ENCODE measurements at places on chromosomes 16 and 17. TPM values are rescaled to one million over a fixed set of nuclear protein-coding genes. Genes with fewer than 3 reads are reported as not detected.
A peak's percentile ranks its signal among the peaks of the same experiment; 100 is the strongest.

DNA sequence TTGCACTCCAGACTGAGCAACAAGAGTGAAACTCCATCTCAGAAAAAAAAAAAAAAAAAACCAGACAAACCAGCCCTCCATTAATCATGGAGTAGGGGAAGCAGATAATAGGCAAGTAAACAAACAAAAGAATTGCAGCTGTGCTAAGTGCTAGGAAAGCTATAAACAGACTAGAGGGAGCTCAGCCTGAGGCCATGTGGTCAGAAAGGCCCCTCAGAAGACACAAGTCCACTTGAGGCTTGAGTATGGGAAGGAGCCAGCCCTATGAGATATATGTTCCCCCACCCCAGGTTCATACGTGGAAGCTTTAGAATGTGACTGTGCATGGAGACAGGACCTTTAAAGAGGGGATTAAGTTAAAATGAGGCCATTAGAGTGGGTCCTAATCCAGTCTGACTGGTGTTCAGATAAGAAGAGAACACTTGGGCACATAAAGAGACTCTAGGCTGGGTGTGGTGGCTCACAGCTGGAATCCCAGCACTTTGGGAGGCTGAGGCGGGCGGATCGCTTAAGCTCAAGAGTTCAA, 132.6 kb upstream of the NOL11 start:
- peak; percentile 84 for DNase-seq

- DNase-seq = peak; percentile 96
Measured at GRCh38 chr17:7251661-7252175, at the start of gene CTDNEP1. Gene CTDNEP1, minus strand, starts transcription at chr17:7251734. Its CDS starts 438 bp downstream, at chr17:7251296.

GRCh38 chr17:20925091-20925490, 117.7 kb downstream of the USP22 start:
- no peak for DNase-seq

DNA sequence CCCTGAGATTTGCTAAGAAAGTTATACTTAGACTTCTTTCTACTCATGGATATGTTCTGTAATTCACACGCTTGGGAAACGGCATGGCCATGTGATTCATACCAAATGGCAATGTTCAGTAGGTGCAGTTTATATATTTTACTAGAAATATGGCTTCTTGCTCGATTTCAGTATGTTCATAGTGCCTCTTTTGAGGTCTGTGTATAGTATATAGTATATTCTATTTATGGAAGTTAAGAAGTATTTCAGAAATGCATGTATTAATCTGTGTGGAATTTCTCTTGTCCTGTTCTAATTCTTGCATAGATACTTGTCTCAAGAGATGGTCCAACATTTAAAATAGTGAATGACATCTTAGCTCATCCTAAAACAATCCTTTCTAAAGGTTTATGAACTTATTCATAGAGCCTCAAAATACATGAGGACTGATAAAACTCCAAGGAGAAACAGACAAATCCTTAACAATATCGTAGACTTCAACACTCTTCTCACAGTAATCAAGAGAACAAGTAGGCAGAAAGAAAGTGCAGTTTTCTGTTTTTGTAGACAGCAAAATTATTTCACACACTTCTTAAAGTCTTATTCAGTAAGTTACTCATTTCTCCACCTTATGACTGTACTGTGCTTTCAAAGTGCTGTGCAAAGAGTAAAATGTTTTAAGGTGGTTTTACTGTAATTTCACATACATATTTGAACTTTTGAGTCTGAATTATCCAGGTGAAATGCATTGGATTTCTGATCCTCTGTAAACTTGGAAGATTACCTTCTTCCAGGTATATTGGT, 11.1 kb downstream of the BPTF start:
- no peak for DNase-seq

CCL2 gene
- total RNA-seq = not detected

DNA sequence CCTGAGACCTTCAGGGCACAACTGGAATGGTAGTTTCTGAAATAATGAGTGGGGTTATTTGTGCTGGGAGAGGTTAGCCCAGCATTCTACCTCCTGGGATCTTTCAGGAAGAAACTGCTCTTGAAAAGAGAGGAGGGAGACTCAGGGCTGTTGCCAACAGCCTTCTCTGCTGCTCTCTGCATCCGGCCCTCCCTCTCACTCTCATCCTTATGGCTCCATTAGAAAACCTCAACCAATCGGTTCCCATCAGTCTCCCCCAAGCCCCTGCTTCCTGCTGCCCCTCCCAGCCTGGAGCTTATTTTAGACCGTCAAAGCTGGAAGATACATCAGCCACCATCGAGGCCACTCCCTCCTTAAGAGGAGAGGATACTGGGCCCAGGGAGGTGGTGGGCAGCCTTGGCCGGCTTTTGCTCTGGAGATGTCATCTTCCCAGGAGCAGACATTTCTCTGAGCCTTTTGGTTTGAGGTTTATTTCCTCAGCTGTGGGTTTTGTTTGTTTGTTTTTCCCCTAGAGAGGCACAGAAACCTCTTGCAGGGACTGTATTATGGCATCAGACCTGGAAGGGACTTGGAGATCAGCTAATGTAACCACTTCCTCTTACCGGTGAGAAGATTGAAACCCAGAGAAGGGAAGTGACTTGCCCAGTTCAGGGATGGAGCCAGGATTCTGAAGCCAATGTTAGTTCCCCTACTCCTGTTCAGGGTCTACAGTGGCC, 2.7 kb downstream of the MPRIP start:
- no peak for DNase-seq

AHSP gene
- total RNA-seq = not detected

MYO15B gene
- total RNA-seq = 29.0 TPM

ITPRIPL2 gene
- total RNA-seq = 17.7 TPM

- no peak for DNase-seq
Measured at GRCh38 chr16:1088295-1089170, 7.5 kb downstream of the C1QTNF8 start.

RTN4RL1 gene
- not detected for total RNA-seq

ZNF423 gene
- total RNA-seq = not detected

RAB11FIP4 gene
- 58.3 TPM for total RNA-seq

GRCh38 chr16:17235147-17235815, 235.5 kb downstream of the XYLT1 start:
- no peak for DNase-seq

DNA sequence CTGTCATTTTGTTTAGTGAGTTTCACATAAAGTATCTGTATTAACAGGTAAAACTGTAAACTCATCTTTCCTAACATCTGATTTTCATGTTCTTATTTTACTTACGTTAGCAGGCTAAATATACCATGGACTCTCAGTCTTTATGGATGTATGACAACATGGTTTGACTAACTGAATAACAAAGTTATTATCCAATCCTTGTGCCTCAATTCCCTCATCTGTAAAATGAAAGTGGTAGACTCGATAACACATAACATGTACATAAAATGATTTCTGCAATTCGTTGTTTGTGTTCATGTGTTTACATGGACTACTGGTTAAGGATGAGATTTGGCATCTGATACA, 9.5 kb upstream of the PCTP start:
- DNase-seq = no peak

GRCh38 chr16:19346335-19346922, 60.9 kb downstream of the CLEC19A start:
- no peak for DNase-seq

GRCh38 chr17:33370401-33370800, 77.3 kb upstream of the ASIC2 start:
- DNase-seq = no peak

- peak; percentile 67 for DNase-seq
Measured at GRCh38 chr16:57694725-57695679, at the start of gene DRC7. Gene DRC7, plus strand, starts transcription at chr16:57694806. Its CDS starts 3,144 bp downstream, at chr16:57697950.

RPS2 gene
- 4,232 TPM for total RNA-seq

DNA sequence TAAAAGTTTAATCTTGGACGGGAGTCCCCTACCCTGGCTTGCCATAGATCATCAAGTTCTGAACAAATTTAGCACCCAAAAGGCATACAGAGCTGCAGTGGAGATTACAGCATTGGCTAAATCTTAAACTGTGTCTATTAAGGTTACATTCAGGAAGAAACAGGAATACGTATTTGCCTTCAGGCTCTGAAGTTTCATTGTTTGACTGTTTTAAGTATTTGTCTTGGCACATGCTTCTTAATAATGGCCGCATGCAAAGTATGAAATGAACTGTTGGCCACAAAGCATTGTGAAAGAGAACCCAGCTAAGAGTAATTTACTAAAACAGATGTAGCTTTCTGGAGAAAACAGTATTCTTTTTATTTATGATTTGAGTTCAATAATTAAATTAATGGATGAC, 63.9 kb upstream of the CNEP1R1 start:
- no peak for DNase-seq

DNA sequence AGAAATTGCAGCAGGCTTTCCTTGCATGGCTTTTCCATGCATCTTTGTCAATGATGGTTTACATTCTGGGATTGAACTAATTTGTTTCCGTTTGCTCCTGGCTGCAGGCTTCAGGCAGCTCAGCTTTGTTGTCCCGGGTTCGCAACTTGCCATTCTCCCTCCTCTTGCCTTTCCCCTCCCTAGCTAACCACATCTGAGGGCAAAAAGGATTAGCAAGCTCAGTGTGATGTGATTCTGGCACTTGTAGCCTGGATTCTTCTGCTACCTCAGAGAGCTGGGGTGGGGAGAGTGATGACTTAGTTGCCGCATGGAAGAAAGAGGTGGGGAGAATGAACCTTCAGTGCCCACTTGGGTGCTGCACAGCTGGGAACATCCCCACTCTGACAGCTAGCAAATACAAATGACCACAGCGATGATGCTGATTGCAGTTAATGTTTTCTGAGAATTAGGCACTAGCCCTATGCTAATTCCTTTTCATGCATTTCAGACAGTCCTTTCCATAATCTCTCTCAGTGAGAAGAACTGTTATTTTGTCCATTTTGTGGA, 120.2 kb upstream of the SALL1 start:
- no peak for DNase-seq

DNA sequence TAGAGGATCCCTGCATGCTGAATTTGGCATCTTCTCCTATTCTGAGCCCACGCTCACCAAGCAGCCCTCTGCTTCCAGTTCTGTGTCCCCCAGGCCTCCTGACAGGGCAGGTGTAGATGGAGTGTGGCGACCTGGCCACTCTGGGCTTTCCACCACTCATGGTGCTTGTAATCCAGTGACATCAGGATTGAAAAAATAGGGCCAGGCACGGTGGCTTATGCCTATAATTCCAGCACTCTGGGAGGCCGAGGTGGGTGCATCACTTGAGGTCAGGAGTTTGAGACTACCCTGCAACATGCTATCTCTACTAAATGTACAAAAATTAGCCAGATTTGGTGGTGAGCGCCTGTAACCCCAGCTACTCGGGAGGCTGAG, 29.4 kb downstream of the UNK start:
- DNase-seq = no peak

DNA sequence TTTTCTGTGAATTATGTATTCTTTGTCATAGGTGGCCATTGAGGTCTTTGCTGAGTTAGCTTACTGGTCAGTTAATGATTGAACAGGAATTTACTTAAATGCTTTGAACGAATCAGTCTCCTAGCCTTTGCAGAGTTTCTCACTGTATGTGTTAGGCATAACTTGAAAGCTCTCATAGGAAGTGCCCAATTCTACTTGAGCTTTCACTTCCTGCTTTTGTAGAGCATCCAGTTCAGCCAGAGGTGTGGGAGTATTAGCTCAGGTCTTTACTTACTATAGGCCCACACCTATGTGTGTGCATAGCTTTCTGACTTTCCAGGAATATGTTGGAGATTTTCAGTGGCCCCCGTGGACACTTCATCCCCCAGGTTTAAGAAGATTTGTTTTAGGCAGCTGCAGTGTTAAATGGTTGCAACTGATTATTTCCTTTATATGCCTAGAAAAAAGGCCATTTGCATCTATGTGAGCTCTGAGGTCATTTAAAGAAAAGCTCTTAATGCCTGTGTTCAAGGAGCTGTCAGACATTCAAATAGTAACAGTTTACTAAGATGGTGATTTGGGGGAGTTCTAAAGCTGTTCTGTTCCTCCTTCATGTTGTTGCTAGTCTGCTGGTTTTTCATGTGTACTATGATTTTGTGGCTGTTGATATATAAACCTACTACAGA, 62.3 kb downstream of the PHKB start:
- peak; percentile 15 for DNase-seq

- DNase-seq = peak; percentile 22
Measured at GRCh38 chr16:78770353-78771091, 671.1 kb downstream of the WWOX start.

- no peak for DNase-seq
Measured at GRCh38 chr17:35023538-35023937, 40.0 kb downstream of the RFFL start.

FSCN2 gene
- total RNA-seq = 4.3 TPM

DNA sequence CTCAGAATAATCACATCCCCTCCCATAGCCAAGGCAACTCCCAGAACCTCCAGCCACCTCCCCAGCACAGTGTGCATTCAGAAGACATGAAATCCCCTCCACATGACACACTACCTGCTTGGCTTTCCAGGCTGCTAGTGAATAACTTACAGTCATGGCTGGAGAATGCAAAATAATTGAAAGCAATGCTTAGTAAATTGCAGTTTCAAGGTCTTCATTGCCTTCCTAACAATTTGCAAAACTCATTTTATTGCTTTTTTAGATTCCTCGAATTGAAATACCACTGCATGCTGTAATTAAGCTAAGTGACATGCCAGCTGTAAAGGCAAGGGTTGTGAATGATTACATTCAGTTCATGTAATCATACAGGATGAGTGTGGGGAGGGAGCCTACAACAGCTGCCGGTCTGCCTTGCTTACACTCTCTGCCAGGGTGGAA, 29.0 kb upstream of the HOXB13 start:
- no peak for DNase-seq

RNF43 gene
- 113 TPM for total RNA-seq

DNA sequence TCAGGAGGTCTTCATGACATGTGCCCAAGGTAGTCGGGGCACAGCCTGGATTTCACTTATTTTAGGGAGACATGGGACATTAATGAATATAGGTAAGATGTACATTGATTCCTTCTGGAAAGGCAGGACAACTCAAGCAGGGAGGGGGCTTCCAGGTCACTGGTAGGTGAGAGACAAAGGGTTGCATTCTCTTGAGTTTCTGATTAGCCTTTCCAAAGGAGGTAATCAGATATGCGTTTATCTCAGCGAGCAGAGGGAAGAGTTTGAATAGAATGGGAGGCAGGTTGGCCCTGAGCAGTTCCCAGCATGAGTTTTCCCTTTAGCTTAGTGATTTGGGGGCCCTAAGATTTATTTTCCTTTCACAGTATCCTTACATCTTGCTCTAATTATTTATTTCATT, 443.8 kb upstream of the EEF2KMT start:
- DNase-seq = no peak

GRCh38 chr17:2070241-2071023, 15.5 kb downstream of the HIC1 start:
- no peak for DNase-seq

GRCh38 chr17:17157041-17157440, 49.1 kb downstream of the PLD6 start:
- DNase-seq = no peak

OSBPL7 gene
- 18.7 TPM for total RNA-seq

DNA sequence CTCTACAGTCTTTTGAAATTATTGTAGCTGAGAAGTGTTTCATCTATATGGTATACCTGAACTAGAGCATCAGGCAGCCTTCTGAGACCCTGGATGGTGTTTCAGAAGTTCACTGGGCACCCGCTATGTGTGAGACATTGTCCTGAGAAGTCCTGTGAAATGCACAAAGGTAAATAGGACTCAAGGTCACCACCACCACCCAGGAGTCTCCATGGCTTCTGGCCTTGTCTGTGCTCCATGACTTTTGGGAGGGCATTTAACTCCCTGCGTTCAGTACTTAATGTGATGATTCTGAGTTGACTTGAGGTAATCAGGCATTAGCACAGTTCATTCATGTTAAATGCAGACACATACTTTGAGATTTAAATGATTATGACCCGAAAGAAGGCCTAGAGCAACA, 1.1 kb downstream of the MLYCD start:
- DNase-seq = no peak

OTOP3 gene
- total RNA-seq = not detected

CARD14 gene
- 9.4 TPM for total RNA-seq

SLC38A8 gene
- total RNA-seq = not detected
